ENCODE measurements at places on chromosomes 16 and 17.

GRCh38 chr17:30027676-30028075 is 86.2 kb downstream of the EFCAB5 start:
- DNase-seq: no peak

DNA sequence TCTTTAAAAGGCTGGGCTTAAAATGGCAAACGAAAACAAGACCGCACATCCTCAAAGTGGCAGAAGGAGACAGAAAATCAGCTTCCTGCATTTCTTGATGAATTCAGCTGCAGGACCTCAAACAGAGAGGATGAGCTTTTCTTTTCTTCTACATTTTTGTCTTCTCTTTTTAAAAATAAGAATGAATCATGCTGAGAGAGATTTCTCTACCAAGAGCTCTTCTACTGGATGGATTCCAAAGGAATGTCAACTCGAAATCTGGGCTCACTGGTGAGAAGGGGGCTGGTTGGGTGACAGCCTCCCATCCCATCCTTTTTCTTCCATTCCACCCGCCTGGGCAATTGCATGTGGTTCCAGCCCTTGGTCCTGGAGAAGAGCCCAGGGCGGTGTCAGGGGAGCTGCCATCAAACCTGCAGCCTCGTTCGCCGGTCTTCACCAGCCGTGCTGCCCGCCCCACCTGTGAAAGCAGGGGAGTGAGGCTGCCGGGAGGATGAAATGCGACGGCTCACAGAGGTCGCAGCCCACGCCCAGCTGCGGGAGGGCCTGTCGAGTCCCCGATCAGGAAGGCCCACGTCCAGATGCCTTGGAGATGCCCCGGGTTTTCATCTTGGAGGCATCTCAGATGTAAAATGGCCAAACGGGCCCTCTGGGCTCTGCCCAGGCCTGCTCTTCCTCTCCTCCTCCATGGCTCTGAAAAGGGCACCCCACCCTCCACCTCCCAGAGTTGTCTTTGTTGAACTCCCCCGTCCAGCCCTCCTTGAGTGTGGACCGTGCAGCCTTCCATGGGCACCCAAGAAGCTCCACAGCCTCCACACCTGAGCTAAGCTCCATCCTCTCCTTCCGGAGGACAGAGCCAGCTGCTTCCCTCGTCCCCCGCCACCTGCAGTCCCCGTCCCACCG is 121.9 kb downstream of the FOXL1 start:
- DNase-seq: no peak

- no peak for DNase-seq
Measured at GRCh38 chr16:1532081-1532760, 1.2 kb upstream of the TMEM204 start.

GRCh38 chr16:24996301-24996700 is 18.9 kb downstream of the ARHGAP17 start:
- no peak for DNase-seq

- DNase-seq: no peak
Measured at GRCh38 chr16:67215706-67216105, 11.2 kb upstream of the TMEM208 start.

GRCh38 chr17:45969726-45970125 is 29.3 kb upstream of the STH start:
- DNase-seq: no peak

- DNase-seq: no peak
Measured at GRCh38 chr16:86205521-86206245, 304.6 kb upstream of the FOXF1 start.

DNA sequence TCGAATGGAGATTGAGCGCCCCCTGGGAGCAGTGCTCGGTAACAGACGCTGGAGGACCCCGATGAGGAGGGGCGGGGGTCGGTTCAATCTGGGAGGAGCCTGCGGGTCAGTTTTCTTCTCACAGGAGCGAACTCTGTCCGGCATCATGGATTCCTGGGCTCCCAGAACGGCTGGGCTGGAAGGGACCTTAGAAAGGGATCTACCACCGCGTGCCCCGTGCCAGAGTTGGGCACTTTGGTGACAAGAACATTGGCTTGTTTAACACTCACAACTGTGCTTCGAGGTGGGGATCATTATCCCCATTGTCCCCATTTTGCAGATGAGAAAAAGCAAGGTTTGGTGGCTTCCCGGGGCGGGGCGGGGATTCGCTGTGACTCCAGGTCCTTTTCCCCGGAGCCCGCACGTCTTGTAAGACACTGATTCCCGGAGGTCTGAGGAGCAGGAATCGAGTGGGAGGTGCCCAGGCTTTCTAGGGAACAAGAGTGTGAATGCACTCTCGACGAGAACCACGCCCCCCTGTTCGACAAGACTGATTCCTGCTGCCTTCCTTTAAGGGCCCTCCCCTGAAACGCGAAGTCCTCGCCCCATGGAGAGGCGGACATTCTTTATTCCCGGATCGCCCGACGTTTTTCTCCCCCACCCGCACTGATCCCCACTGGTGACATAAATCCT is 1.5 kb upstream of the FBXL19 start:
- peak; percentile 89 for DNase-seq

Measured in stimulated activated CD4-positive, alpha-beta T cell treated with anti-CD3 and anti-CD28 coated beads, TNF-alpha, amount 100 ng/mL, for 48 hours (primary cell).